ENCODE measurements at places on chromosomes 3 and 15. TPM values are rescaled to one million over a fixed set of nuclear protein-coding genes. Genes with fewer than 3 reads are reported as not detected.

GRCh38 chr15:56077081-56077480 lies 83.7 kb upstream of the NEDD4 start:
- DNase-seq = no peak

DNA sequence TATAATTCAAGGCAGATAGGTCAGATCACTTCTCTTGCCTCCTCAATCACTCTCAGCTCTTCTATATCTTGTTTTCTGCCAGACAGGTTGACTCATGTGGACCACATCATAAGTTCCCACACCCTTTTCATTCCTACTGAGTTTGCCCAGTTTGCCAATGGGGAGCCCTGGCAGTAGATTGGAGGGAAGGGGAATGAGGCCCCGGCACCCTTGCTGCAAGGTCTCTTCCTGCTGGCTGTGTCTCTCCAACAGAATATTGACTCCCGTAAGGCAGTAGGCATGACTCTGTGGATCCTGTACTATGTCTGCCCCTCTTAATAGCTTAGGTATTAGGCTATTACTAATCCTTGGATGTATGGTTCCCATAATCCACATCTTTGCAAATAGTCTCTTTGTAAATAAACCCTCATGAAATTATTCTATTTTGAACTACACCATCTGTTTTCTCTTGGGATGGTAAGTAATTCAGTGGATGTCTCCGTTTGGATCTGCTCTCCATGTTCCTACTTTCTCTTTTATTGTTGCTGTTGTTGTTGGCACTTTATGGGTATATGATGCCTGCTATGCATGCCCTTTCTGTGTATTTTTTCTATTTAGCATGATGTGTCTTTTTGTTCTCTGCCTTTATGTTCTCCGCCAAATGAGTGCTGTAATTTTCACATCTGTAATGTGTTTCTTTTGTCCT lies 65.5 kb upstream of the DCBLD2 start:
- no peak for DNase-seq

The MOBP gene
- 0.20 TPM for total RNA-seq

DNA sequence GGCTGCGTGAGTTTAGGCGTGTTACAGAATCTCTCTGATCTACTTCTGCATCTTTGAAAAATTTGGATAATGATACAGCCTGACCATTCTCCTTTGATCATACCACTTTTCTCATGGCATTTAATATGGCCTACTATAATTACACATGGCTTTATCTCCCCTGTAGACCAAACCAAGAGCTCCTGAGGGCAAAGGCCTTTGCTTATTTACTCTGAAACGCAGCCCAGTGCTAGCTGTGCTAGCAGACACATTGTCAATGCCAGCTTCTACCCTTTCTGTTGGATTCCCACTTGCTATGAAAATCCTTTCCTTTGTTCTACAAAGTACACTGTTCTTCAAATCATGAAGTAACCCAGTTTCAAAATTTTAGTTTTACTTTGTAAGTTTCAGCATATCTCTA lies 16.5 kb upstream of the VGLL4 start:
- DNase-seq = no peak

The SRGAP3 gene
- total RNA-seq = 5.0 TPM

GRCh38 chr3:68893600-68894239 lies 38.6 kb downstream of the TAFA4 start:
- DNase-seq = no peak

- no peak for DNase-seq
Observed at GRCh38 chr3:174907027-174907426, 47.9 kb downstream of the NAALADL2 start.

- no peak for DNase-seq
Observed at GRCh38 chr3:40035177-40035576, 225.8 kb downstream of the MYRIP start.

- DNase-seq = no peak
Observed at GRCh38 chr3:58329922-58330413, 2.7 kb upstream of the PXK start.

The GPR160 gene
- 0.75 TPM for total RNA-seq

DNA sequence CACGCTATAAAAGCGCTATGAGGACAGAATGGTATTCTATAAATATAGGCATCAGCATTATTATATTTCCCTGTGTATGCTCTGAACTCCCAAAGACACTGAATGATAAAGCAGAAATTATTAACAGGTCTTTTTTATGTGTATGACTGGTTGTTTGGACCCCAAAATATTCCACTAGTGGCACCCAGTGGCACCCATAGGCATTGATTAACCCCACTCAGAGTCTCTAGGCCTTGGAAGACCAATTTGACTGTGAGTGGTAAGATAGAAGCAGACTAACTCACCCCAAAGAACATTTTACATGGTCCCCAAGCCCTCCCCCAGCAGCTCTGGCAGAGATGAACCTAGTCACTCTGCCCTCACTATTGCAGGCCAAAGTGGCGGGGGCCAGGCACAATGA lies 45.4 kb upstream of the UBE2E1 start:
- DNase-seq = no peak

- DNase-seq = no peak
Observed at GRCh38 chr3:112327371-112327951, 5.5 kb upstream of the CD200 start.

The IL17RB gene
- total RNA-seq = 1.1 TPM

The GOLGA6L10 gene
- 0.33 TPM for total RNA-seq

The THAP10 gene
- total RNA-seq = 6.3 TPM

DNA sequence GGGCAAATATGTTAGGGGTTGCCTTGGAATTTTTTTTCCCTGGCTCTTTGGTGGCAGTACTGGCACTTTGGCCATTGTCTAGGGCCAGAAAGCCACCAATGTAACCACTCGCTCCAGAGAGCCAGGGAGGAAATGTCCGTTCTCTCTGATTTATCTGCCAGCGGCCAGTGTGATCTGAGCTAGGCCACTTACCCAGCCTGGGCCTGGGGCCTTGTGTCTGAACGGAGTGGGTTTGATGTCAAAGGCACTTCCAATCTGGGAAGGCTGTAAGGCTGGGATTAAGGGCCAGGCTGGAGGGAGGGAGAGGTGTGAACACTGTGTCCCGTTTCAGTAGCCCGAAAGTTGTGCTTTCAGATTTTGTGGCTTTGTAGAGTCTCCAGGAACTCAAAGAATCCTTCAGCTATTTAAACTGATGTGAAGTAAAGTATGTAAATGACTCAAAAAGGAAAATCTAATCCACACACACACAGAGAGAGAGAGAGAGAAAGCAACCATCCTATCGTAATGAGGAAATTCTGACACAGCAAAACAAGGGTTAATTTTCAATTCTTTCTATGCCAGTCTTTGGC lies 271.0 kb downstream of the PDZRN3 start:
- DNase-seq = no peak

DNA sequence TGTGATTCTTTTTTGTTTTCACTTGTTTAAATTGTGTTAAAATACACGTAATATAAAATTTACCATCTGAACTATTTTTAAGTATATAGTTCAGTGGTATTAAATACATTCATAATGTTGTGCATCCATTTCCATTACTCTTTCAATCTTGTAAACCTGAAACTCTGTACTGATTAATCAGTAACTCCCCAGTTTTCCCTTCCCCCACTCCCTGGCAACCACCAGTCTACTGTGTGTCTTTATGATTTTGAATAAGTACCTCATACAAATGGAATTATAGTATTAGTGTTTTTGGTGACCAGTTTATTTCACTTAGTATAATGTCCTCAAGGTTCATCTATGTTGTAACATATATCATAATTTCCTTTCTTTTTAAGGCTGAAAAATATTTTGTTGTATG lies 59.3 kb downstream of the GLCE start:
- no peak for DNase-seq

DNA sequence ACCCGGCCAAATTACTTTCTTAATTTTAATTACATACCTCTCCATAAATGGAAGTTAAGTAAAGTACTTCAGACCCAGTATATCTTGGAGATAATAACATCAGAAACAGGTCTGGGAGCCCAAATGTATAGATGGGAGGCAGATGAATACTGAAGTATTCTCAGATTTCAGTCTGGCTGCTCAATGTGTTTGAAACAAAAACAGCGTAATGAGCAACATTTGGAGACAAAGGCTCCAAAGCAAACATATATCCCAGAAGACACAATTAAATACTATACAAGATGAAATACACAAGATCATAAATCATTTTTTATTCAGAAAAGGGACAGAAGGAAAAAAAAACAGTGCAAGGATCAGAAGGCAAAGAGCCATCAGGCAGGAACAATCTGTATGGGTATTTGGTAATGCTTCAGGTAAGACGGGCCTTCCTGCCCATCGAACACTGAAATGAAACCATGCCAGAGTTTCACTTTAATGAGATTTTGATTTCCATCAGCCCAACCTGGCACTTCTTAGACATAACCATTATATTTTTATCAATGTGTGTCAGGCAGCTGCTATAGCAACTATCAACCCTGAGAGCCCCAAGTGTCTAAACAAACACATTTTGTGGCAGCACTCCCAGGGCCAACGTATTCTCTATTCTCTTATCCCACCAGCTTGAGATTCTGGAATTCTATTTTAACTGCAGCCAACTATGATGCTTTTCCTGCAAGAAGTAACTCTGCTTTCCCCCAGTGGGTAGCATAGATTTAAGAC lies 210.8 kb downstream of the STT3B start:
- DNase-seq = no peak

The ASB14 gene
- total RNA-seq = not detected

DNA sequence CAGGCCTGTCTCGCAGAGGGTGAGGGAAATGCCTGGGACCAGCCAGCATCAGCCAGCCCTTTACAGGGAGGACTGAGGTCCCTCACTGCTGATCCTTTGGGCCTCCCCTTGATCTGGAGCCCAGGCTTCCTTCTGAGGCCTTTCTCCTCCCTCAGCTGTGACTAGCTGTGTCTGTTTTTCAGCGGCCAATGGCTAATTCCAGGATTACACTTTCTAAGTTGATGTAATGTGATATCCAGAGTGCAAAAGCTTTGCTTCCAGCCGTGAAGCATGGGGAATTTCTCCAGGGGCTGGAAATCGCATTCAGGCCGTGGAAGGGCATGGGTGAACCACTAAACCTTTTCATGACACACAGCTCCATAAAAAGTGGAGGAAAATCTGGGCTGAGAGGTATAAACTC lies 157.6 kb downstream of the SHQ1 start:
- DNase-seq = no peak

DNA sequence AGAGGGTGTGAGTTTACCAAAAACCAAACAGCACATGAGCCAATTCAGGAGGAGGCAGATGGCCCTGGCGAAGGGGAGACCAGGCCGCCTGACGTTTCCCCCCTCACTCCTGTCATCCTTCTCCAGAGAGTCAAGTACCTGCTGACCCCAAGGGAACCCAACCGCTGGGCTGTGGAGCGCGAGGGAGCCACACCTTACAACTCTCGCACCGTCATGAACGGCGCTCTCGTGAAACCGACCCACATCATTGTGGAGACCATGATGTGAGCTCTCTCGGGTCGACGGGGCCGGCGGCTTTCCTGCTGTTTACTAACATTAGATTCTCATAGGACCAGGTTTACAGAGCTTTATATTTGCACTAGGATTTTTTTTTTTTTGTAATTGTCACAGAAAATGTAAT lies 55.4 kb downstream of the GRIP2 start:
- DNase-seq = no peak

DNA sequence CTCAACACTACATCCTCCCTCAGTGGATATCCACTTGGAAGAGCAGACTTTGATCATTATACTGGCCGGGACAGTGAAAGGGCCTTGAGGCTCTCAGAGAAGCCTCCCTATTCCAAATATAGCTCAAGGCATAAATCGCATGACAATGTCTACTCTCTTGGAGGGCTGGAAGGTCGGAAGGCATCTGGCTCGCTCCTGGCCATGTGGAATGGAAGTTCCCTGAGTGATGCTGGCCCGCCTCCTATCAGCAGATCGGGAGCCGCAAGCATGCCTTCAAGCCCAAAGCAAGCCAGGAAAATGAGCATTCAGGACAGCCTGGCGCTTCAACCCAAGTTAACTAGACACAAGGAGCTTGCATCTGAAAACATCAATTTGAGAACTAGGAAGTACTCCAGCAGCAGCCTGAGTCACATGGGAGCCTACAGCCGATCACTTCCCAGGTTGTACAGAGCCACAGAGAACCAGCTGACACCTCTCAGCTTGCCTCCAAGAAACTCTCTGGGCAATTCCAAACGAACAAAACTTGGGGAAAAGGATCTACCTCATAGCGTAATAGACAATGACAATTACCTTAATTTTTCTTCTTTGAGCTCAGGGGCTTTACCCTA lies 25.4 kb downstream of the PHLDB2 start:
- DNase-seq = no peak

The SCAMP2 gene
- 80.9 TPM for total RNA-seq

- DNase-seq = no peak
Observed at GRCh38 chr15:94970802-94971201, 739.4 kb downstream of the MCTP2 start.

The PRR20G gene
- total RNA-seq = not detected

DNA sequence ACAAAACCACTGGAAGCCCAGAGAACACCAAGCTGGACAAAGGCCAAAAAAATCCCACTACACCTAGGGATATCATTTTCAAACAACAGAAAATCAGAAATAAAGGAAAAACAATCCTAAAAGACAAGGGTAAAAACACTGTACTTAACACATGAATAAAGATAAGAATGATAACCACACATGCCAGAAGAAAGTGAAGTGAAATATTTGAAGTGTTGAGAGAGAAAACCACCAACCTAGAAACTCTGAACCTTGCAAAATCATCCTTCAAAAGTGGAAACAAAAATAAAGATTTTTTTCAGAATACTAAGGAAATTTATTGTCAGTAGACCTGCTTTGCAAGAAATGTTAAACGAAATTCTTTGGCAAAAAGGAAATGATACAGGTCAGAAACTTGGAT lies 45.1 kb downstream of the KPNA1 start:
- DNase-seq = no peak
